H9 (cell line): ENCODE measurements at places on chromosomes 4 and X.

DNA sequence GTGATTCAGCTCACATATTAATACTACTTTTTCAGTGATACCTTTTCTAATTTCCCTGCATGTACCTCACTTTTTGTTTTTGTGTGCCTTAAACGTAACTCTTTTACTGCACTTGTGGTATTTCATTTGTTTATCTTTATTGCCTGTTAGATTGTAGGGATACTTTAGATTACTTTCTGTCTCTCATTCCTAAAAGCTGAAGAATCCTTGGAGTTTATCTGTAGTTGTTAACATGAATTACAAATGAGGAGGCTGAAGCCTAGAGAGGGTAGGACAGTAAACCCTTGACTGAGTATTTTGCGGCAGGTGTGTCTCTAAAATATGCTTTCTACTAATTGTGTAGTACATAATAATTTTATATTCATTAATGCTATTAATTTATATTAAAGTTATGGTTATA is 34.9 kb downstream of the BMP2K start:
- DNase-seq, result no peak

DNA sequence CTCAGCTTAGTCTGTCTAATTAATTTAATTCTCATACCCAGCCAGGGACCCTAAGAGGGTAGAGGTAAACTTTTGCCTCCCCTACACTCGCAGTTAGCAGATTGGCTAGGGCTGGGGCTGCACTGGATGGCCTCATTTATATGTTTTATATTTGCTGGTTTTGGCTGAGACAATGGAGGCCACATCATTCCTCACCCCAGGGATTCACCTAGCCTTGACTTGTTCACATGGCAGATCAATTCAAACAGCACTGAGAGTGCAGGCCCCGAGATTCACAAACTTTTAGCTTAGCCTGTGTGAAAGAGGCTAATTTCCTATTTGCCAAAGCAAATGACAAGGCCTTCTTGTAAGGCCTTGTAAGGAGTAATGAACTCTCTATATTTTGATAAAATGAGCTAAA is 844.4 kb downstream of the ARAP2 start:
- DNase-seq, result no peak

GRCh38 chr4:156390599-156391324 is 437.1 kb upstream of the CTSO start:
- DNase-seq, result no peak

GRCh38 chr4:11480683-11481082 is 52.0 kb upstream of the HS3ST1 start:
- no peak for DNase-seq

- DNase-seq, result no peak
Observed at GRCh38 chrX:9604111-9604907, 139.5 kb downstream of the TBL1X start.

DNA sequence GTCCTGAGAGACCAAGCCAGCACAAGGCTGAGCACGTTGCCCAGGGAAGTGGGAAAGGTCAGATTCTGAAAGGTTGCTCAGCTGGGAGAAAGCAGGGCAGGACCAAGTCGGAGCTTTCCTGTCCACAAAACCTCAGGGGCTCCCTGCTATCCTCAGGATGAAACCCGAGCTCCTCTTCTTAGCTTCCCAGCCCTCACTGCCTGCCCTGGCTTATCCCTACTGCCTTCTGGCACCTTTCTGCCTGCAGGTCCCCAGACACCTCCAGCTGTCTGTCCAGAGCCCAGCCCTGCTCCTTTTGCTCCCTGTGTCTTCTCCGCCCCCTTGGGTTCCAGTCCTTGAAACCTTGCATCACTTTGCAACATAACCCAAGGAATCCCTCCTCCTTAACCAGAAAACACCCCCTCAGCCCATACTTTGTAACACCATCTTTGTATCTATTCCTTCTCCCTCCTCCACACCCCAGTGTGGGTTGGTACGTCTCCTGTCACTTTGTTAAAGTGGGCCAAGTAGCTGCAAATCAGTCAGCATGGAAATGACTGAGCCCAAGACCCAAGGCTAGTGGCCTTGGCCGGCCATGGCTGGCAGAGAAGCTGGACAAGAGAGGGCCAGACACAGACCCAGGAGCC is 20.0 kb upstream of the PRRG3 start:
- no peak for DNase-seq

- no peak for DNase-seq
Observed at GRCh38 chr4:172035562-172035961, 222.4 kb downstream of the GALNTL6 start.

- DNase-seq, result no peak
Observed at GRCh38 chr4:8147231-8147970, 11.2 kb downstream of the ABLIM2 start.

DNA sequence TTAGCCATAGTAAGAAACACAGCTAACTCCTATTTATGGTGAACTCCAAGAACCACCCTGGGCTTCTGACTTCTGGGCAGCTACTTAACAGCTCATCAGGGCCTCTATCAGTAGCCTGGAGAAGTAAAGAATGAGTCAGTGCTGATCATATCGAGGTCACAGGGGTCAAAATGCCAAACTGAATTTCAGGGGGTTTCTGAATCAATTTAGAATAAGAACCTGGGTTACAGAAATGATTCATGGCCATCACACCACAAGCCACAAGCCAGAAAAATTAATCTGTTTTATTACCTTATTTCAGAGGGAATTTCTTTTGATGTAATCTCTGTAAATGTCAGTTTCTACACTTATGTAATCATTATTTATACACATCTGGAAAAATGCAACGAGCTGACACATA is 64.4 kb downstream of the CHST7 start:
- no peak for DNase-seq

GRCh38 chr4:81102107-81102506 is 71.6 kb downstream of the BMP3 start:
- no peak for DNase-seq

GRCh38 chrX:30910124-30910860 is 21.2 kb upstream of the TAB3 start:
- no peak for DNase-seq

DNA sequence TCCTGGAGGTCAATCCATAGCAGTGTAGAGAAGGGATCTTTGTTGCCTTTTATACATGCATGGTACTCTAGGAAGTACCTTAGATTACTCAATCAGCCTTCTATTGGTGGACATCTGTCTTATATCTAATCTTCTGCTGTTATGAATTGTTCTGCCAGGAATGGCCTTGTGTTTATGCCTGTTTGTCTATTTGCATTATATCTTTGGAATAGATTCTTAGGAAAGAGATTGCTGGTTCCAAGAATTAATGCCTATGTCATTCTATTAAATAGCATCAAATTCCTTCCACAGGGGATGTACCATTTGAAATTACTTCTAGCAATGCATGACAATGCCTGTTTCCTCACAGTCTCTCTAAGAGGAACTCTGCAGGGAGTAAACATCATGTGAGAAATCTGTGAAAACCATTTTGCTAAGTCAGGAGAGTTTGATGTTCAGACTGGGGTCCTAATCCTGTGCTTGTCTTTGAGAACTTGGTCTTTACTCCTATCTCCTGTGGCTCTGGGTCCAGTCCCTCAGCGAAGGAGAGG is 42.5 kb downstream of the BEX3 start:
- no peak for DNase-seq

- DNase-seq, result no peak
Observed at GRCh38 chr4:36439556-36439955, 158.1 kb downstream of the DTHD1 start.

DNA sequence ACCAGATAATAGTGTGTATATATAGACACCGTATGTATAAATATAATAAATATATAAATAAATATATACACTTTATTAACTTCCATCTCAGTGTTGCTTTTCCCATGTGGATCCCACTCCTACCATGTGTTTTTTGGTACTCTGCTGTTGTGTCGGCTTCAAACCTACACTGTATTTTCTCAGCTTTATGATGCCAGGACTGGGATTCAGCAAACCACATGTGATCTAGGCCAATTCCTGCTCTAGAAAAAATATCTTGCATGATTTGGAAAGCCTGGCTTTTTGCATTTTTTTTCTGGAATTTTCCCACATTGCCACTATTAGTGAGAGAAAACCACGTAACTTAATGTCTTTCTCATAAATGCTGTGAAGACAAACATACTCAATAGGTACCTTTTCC is 55.8 kb downstream of the POLR2B start:
- no peak for DNase-seq

DNA sequence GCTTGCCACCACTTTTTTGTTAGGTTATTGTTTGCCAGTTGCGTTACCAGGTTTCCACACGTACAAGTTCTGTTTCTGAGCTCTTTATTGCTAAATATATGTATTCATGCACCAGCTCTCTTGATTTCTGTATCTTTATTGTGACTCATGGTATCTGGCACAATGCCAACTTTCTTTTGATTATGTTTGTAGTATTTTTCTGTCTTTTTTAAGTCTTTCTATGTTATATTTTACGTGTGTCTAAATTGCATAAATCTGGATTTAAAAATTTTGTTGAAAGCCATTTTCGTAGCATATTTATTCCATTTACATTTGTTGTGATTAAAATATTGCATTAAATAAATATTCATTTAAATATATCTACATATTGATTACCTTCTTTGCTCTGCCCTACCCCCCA is 73.8 kb downstream of the KDM6A start:
- no peak for DNase-seq

GRCh38 chrX:16870862-16871815 is 977 bp upstream of the RBBP7 start:
- DNase-seq, result peak; percentile 73

DNA sequence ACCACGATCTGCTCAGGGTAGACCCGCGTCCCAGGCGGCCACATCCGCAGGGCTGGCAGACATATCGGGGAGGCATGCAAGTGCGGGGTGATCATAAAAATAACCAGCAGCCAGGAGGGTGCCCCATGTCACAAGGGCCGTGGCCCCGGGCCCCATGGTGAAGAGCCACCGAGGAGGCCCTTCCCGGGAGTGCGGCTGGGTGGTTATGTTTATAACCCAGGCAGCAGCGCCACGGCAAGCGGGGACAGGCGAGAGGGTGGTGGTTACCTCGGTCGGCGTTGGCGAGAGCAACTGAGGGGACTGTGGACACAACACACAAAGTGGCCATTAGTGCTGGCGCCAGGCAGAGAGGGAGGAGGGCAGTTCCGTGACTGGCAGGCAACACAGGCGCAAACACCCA is 92.7 kb upstream of the AFAP1 start:
- DNase-seq, result no peak

DNA sequence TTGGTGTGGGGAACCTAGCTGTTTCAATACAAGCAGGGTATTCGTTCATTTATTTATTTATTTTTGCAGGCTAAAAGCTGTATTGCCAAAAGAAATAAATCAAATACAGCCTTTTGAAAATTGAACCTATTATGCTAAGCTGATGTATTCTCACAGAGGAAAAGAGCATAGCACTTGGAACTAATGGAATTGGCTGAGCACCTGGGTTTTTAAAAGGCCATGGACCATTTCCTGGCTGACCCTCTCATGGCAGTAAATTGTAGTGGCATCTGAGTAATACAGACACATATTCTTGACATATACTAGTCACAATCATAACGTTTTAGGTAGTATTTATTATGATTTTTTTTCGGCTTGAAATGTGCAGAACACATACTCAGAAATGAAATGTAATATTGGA is 71.8 kb upstream of the ALG13 start:
- DNase-seq, result no peak

- no peak for DNase-seq
Observed at GRCh38 chr4:3688018-3688998, 77.9 kb upstream of the ADRA2C start.

GRCh38 chr4:5166377-5166776 is 115.1 kb downstream of the STK32B start:
- peak; percentile 28 for DNase-seq

- no peak for DNase-seq
Observed at GRCh38 chr4:38930707-38931106, 63.1 kb downstream of the FAM114A1 start.

DNA sequence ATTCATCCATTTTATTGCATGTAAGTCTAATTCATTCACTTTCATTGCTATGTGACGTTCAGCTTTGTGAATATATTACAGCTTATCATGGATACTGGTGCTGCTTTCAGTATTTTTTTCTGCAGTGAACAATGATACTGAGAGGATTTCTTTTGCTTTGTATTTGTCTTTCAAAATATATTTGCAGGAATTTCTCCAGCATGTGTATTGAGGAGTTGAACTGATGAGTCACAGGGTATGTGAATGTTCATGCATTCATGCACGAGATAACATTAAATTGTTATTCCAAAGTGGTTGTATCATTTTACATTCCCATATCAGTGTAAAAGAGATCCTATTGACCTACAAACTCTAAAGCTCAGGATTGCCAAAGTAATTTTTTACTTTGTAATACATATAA is 283.8 kb upstream of the ARSJ start:
- no peak for DNase-seq

DNA sequence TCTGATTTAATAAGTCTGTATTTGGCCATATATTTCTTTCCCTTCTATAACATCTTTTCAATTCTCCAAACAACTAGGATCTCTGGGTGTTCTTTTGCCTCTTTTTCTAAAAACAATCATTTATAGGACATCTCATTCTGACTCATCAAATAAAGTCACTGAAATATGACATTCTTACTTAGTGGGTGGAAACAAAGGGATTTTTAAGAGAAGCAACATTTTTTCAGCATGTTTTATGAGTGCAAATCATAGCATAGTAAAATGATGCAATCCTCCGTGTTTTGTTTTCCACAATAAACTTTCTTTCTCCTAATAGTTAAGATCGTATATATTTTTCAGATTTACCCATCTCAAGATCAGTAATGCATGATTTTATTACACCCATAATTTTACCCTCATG is 179.8 kb downstream of the SPCS3 start:
- DNase-seq, result no peak

- no peak for DNase-seq
Observed at GRCh38 chr4:38004062-38004461, 43.9 kb downstream of the PTTG2 start.

GRCh38 chr4:79598214-79598613 is 190.2 kb upstream of the GK2 start:
- no peak for DNase-seq

DNA sequence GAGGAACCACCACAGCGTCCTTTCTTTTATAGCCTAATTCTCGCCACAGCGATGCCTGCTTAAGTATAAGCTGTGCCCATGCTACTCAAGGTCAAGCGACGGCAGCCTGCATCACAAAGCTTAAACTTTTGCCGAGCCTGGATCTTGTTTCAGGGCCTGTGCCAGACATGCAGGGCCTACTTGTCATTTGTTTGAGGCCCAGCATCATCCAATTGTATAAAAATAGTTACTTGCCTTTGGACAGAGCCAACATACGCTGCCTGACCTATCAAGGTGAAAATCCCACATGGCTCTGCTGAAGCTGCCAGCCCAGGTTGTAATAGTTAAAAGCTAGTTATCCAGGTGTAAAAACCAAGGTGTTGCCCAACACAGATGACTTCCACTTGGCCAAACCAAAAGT is 107.1 kb downstream of the TMEM131L start:
- no peak for DNase-seq
